ENCODE measurements at places on chromosomes 1 and 21. TPM values are rescaled to one million over a fixed set of nuclear protein-coding genes. Genes with fewer than 3 reads are reported as not detected.

CDC42BPA gene
- total RNA-seq: 135 TPM

EFNA3 gene
- 5.8 TPM for total RNA-seq

SPATA17 gene
- 3.7 TPM for total RNA-seq

FAM72A gene
- 3.8 TPM for total RNA-seq

CRYBG2 gene
- total RNA-seq: 1.9 TPM

TP73 gene
- 1.5 TPM for total RNA-seq

SAMSN1 gene
- 41.3 TPM for total RNA-seq

ARHGEF2 gene
- total RNA-seq: 97.5 TPM

OR2T35 gene
- total RNA-seq: not detected

TMEM69 gene
- 16.4 TPM for total RNA-seq

SPATA45 gene
- total RNA-seq: not detected

CD1E gene
- not detected for total RNA-seq

TMOD4 gene
- not detected for total RNA-seq

SPOCD1 gene
- total RNA-seq: 1.1 TPM

NCSTN gene
- 81.4 TPM for total RNA-seq

UQCRHL gene
- total RNA-seq: 1.1 TPM

HLX gene
- total RNA-seq: 6.2 TPM

CD48 gene
- total RNA-seq: 2.6 TPM

AADACL3 gene
- total RNA-seq: 0.11 TPM

OLFML2B gene
- 52.4 TPM for total RNA-seq

KRTAP19-1 gene
- total RNA-seq: not detected

LIN28A gene
- total RNA-seq: not detected

FLG2 gene
- total RNA-seq: 0.88 TPM

LCE2A gene
- not detected for total RNA-seq

RHBDL2 gene
- 0.49 TPM for total RNA-seq

TIE1 gene
- 33.0 TPM for total RNA-seq

C1orf87 gene
- not detected for total RNA-seq

METTL13 gene
- 33.4 TPM for total RNA-seq

IGSF5 gene
- 1.4 TPM for total RNA-seq

TPTE gene
- total RNA-seq: not detected

SYCP1 gene
- 0.11 TPM for total RNA-seq

HFM1 gene
- total RNA-seq: 32.1 TPM

LMOD1 gene
- total RNA-seq: 23.3 TPM

QSOX1 gene
- 44.4 TPM for total RNA-seq

PTGER3 gene
- total RNA-seq: 4.8 TPM
